NCI-H187 (cell line): ENCODE measurements at places on chromosomes 3 and 15.

GRCh38 chr3:16377196-16377595, 112.2 kb downstream of the OXNAD1 start:
- DNase-seq, result no peak

DNA sequence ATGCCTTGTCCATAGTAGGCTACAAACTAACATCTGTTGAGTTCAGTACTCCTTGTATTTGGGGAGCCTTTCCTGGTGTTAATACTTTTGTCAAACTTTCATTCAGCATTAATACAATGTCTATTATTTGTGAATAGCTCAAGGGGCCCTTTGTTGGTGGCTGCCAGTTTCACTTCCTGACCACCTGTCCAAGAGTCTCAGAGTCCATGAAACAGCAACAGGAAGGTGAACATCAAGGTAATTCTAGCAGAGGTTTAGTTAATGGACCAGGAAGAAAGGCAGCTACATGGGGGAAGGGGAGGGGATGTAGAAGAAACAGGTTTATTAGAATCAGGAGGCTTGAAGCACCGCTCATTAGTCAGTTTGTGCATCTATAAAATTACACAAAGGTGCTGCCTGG, 386.9 kb downstream of the PDCD6IP start:
- no peak for DNase-seq

DNA sequence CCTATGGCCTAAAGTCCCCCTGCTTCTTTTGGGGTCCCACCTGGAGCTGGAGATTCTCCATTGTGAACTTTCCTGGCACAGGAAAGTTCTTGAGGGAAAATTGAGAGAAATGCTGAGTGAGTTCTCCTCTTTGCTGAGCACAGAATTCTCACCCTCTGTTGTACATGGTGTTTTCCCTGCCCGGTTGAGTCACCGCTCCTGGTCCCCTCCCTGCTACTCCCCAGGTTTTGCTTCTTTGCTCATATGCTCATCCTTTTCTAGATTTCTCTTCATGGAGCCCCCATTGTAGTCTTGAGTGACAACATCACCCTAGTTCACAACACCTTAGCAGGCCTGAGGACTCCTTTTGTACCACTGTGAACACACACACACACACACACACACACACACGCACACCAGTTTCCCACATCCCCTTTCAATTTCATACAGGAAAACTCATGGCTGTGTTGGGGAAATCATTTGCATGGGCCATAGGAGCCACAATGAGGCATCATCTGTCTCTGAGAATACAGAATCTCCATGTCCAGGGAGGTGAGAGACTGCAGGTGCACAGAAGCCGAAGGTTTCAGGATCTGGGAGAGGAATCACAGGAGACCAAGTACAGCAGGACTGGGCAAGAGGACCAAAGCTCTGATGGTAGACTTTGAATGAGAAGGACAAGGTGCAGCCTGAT, 585.3 kb downstream of the GOLGA6L6 start:
- DNase-seq, result no peak

GRCh38 chr3:171967932-171968678, 71.3 kb upstream of the FNDC3B start:
- no peak for DNase-seq

DNA sequence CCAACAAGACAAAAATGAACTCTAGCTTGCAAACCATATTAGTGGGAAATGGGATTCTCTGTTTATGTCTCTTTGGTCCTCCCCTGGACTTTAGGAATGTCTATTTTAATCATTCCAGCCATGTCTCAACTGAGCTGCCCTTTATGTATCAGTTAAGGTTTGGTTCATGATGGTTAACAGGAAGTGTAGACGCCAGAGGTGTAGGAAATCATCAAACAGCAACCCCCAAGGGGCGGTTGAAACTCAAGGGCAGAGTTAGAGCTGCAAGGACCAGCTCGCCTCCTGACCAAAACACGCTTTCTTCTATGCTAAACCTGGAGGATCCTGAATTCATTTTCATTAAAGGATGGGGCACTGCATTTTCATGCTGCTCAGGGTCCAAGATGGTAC, 53.7 kb upstream of the HEG1 start:
- DNase-seq, result no peak

GRCh38 chr15:52196891-52197290, 5.7 kb upstream of the GNB5 start:
- DNase-seq, result no peak

DNA sequence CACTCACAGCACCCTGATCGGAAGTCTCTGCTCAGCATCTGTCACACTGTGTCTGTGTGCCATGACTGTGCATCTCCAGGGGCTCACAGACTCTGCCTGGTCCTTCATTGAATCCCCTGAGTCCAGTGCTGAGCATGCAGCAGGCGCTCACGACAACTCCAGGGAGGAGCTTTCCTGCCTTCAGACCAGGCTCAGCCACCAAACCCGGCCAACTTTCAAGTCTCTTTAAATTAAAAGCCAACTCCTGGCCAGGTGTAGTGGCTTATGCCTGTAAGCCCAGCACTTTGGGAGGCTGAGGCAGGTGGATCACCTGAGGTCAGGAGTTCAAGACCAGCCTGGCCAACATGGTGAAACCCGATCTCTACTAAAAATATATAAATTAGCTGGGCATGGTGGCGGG, 24.2 kb downstream of the GRAMD2A start:
- DNase-seq, result no peak

- no peak for DNase-seq
These were observed 109.0 kb downstream of the TLE3 start for GRCh38 chr15:69988541-69989225.

GRCh38 chr15:75172284-75172820, 29.3 kb upstream of the C15orf39 start:
- DNase-seq, result no peak

GRCh38 chr15:34644061-34644460, 60.6 kb upstream of the GOLGA8B start:
- DNase-seq, result no peak

- no peak for DNase-seq
These were observed 355.3 kb upstream of the RORA start for GRCh38 chr15:61584410-61584809.

- DNase-seq, result no peak
These were observed 162.5 kb downstream of the GAP43 start for GRCh38 chr3:115785782-115786181.

DNA sequence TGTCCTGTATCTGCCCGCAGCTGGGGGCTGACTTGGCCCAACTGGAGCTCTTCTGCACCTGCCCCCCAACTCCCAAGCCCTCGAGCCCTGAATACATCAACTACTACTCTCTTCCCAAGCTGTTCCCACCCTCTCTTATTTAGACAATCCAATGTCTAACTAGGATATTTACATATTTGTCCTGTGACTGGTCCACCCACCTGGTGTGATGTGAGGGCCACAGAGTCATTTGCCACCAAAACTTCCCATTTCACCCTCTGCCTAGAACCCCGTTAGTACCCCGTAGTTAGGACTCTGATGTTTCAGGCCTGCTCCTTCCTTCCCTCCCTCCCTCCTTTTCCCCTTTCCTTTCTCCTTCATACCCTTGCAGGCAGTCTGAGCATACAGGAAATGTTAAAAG, 6.4 kb downstream of the CPLX3 start:
- no peak for DNase-seq

DNA sequence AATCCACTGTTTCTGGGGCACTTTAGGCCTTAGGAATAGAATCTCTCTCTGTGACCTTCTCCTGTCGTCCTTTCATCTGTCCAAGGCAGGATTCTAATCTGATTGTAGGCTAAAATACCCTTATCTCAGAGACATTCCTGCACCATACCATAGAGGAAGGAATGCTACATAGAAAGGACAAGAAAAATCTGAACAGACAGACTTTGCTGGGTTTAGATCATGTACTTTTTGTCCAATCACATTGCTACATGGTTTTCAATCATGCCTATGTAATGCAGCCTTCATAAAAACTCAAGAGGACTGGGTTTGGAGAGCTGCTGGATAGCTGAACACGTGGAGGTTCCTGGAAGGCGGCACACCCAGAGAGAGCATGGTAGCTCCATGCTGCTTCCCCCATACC, 378.5 kb upstream of the SEMA6D start:
- DNase-seq, result no peak

DNA sequence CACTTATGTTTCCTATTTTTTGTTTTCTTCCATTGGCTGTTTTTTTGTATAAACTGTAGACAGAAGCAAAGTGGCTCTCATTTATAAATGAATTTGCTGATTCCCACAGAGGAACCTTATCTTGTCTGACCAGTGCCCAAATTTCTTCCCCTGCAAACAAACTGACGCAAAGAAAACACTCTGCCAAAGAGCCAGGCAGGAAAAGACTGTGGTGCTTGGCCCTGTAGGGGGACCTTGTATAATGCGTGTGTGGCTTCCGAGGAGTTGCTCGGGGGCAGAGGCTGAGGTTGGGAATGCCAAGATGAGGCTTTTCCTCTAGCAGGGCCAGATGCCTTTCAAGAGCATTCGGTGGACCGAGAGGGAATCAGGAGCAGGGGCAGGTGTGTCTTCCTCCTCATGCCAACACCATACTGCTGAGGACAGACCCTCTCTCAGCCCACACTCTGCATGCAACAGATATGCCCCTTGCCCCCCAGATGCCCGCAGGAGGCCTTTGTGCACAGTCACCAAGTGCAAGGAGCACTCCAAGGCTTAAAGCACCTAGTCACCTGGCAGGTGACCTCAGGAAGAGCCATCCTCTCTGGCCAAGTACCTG, 104.3 kb upstream of the ABHD17C start:
- DNase-seq, result no peak

DNA sequence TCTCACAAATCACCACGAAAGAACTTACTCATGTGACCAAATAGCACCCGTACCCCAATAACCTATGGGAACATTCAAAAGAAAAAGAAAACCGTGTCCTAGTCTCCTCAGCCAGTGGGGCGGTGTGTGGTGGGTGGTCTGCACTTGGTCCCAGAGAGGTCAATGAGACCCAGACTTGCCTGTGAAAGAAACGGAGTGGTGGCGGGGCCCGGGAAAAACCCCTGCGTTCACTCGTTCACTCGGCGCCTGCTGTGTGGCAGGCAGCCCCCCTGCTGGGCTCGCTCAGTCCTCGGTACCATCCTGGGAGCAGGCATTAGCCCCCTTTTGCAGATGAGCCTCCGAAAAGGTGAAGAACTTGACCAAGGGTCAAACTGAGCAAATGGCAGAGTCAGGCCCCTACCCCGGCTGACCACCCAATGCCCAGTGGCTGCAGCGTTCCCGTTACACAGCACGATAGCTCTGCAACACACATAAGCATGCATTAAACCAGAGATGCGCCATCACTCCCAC, 36.0 kb downstream of the ZDHHC19 start:
- DNase-seq, result no peak

GRCh38 chr3:194497799-194498575, 11.2 kb upstream of the ATP13A3 start:
- no peak for DNase-seq

- DNase-seq, result no peak
These were observed 128.6 kb downstream of the DUT start for GRCh38 chr15:48459571-48460442.

- no peak for DNase-seq
These were observed 562.1 kb downstream of the IGSF11 start for GRCh38 chr3:118472586-118472985.

GRCh38 chr3:16295298-16295890, 30.4 kb downstream of the OXNAD1 start:
- no peak for DNase-seq

DNA sequence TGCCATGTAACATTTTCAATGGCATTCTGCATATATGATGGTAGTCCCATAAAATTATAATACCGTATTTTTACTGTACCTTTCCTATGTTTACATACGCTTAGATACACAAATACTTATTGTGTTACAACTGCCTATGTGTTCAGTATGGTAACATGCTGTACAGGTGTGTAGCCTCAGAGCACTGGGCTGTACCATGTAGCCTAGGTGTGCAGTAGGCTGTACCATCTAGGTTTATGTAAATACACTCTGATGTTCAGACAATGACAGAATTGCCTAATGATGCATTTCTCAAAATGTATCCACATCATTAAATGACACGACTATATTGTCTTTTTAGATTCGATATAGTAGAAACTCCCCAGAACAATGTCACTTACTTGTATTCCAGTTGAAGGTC, 22.7 kb downstream of the CD80 start:
- DNase-seq, result no peak

DNA sequence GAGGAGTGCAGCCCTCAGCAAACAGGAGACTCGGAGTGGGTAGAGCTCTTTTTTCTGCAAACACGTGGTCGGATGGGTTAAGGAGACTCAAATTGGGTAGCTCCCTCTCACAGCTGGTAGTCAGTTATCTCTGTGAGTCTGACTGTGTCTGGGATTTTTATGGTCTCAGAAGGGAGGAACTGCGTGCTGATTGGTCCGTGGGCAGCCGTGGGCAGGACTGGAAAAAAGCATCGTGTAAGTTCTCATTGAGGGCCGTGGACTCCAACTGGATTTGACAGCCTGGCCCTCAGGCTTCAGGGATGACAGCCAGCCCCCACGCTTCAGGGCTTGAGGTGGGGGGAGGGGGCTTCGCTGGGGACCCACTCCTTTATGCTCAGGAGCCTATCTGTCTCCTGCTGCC, 463.9 kb downstream of the EPHA3 start:
- DNase-seq, result no peak

DNA sequence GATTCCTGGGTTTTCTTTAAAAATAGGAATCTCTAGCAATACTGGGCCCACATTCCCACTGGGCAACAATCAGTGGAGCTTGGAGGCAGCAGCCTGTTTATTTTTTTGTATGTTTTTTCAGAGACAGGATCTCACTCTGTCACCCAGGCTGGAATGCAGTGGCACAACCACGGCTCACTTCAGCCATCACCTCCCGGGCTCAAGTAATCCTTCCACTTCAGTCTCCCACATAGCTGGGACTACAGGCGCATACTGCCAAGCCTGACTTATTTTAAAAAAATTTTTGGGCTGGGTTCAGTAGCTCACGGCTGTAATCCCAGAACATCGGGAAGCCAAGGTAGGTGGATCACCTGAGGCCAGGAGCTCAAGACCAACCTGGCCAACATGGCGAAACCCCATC, 29.1 kb upstream of the GNB5 start:
- no peak for DNase-seq

- no peak for DNase-seq
These were observed 307.3 kb upstream of the CTDSPL start for GRCh38 chr3:37554364-37554763.

- no peak for DNase-seq
These were observed 480.4 kb upstream of the AGTR1 start for GRCh38 chr3:148217317-148217716.

DNA sequence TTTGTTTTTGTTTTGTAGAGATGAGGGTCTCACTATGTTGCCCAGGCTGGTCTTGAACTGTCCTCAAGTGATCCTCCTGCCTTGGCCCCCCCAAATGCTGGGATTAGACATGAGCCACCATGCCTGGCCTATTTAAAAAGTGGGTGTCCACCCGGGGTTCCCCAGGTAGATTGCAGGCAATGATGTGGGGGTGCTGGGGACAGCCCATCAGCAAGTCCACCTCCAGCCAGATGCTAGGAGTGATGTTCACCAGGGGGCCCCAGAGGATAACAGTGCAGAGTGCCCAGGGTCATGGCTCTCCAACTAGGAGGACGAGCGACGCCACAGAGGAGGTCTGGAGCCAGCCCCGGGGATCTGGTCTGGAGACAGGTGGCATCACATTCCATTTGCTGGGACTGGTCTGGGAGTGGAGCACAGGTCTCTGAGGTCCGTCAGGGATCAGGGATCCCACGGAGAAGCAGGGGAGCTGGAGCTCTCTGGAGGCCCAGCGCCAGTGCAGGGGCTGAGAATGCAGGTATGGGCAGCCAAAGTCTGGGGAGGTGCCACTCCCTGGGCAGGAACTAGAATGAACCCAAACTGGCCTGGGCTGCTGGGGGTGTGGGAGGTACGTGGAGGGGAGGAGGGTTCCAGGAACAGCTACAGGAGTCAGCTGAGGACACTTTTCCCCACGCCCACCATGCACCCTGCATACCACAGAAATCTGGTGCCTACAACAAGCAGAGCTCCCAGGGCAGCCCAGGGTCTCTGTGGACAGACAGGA, 51.2 kb upstream of the PCSK6 start:
- no peak for DNase-seq
